GM04503 (cell line): ENCODE measurements at places on chromosomes 6 and 20.

- peak; percentile 48 for DNase-seq
These were observed 100.8 kb downstream of the TNFAIP3 start for GRCh38 chr6:137967689-137968454.

DNA sequence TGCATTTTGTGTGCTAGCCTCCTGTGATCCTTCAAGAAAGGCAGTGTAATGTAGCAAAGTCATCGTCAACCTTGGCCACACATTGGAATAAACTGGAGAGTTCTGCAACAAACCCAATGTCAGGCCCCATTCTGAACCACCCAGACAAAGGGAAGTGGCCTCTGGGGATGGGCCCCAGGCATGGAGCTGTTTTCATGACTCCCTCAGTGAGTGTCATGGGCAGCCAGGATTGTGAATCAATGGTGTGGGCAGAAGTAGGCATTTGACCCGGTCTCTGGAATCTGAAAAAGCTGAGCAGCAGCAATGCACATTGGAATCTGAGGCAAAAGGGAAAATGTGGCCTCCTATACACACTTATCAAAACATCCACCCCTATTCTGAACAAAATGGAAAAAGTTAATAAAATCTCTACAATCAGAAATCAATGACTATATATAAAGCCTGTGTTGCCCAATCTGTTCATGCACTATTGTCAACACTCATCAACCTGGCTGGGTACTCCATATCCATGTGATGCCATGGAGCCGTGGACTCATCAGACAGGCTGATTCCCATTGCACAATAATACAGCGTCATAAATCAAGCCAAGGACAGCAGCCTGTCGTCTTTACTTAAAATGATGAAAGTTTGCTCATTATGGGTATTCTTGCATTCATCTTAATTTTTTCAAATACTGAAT lies 134.9 kb upstream of the STMND1 start:
- no peak for DNase-seq

GRCh38 chr6:95846652-95847051 lies 169.1 kb upstream of the FUT9 start:
- no peak for DNase-seq

DNA sequence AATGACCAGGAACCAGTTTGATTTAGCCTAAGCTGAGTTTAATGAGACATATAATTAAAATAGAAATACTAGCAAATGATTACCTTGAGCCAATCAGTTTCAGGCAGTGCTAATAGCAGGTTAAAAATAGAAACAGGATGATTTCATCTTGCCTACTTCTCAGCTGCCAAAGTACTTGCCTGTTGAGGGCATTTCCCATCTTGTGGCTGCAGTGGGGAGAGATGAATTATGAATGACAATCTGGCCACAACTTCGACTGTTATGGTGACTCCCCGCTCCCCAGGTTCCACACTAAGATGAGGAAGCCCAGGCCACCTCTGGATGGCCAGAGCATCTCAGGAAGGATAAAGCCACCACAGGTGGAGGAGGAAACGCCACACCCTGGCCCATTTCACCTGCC lies 31.3 kb downstream of the MBOAT1 start:
- no peak for DNase-seq

- DNase-seq, result no peak
These were observed 10.8 kb downstream of the BPIFA2 start for GRCh38 chr20:33178726-33179125.
